ENCODE measurements at places on chromosomes 6 and 20. TPM values are rescaled to one million over a fixed set of nuclear protein-coding genes. Genes with fewer than 3 reads are reported as not detected.

The CABLES2 gene
- total RNA-seq: 7.5 TPM

DNA sequence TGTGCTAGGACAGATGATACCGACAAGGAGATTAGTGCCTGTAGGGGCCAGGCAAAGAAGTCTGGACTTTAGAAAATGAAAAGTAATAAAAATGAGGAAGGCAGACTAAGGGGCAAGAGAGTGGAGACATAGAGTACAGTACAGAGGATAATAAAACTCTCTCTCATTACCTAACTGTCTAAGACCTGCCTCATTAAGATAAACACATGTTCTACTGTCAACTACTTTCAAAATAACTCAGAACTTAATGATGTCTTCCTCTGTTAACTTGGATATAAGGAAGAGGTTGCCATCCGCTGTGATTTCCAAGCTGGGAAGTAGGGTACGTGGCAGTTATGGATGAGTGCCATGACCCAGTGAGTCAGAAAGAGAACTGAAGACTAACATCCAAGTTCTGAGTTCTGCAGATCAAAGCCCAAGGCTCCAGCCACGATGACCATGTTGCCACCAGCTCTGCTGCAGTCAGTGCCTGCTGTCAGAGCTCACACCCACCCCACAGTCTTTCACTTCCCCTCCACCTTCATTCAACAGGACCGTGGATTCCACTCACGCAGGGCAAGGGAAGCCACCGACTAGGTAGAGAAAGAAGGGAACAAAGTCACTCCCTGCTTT, 81.8 kb downstream of the KIF16B start:
- DNase-seq: no peak

- no peak for DNase-seq
Observed at GRCh38 chr6:169950558-169950957, 199.1 kb downstream of the ERMARD start.

The BPIFA1 gene
- total RNA-seq: not detected

The PXDC1 gene
- 4.4 TPM for total RNA-seq

DNA sequence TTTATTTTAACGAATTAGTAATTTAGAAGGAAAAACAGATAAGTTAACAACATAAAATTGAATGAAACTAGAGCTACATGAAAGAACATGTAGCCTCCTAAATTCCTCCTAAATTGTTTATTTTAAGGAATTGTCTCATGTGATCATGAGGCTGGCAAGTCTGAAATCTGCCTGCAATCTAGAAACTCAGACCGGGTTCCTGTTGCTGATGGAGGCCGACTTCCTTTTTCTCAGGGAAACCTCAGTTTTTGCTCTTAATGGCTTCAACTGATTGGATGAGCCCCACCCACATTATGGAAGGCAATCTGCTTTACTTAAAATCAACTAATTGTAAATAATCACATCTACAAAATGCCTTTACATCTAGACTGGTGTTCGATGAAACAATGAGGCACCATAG, 267.6 kb upstream of the PRND start:
- no peak for DNase-seq

- no peak for DNase-seq
Observed at GRCh38 chr6:21931641-21932335, 338.2 kb downstream of the SOX4 start.

GRCh38 chr6:73644941-73645591, 8.7 kb downstream of the SLC17A5 start:
- DNase-seq: no peak

GRCh38 chr6:15674690-15675386, 12.0 kb upstream of the DTNBP1 start:
- peak; percentile 25 for DNase-seq

- no peak for DNase-seq
Observed at GRCh38 chr6:101011186-101011585, 130.1 kb upstream of the ASCC3 start.

GRCh38 chr6:82331031-82331773, 32.4 kb upstream of the TPBG start:
- DNase-seq: no peak

DNA sequence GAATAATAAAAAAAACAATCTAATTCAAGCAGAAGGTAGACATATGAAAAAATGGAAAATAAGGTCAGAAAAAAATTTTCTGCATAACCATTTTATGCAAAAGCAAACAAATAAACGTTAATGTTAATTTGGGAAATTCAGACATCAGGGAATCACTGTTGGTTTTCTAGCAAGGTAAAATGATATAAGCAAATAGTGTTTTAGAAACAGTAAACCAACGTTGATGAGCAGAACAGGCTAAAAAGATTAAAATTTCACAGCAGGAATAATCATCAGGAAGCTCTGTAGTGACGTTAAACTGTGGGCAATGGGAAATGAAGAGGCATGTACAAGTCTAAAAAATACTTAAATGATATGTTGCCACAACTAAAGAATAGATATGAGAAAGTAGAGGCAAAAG, 54.5 kb upstream of the HMGCLL1 start:
- DNase-seq: no peak

The BPI gene
- not detected for total RNA-seq

- no peak for DNase-seq
Observed at GRCh38 chr6:34992376-34992775, 103.3 kb downstream of the ANKS1A start.

GRCh38 chr6:158408552-158409130, 96.4 kb downstream of the TULP4 start:
- no peak for DNase-seq

The MAN1A1 gene
- total RNA-seq: 6.9 TPM

DNA sequence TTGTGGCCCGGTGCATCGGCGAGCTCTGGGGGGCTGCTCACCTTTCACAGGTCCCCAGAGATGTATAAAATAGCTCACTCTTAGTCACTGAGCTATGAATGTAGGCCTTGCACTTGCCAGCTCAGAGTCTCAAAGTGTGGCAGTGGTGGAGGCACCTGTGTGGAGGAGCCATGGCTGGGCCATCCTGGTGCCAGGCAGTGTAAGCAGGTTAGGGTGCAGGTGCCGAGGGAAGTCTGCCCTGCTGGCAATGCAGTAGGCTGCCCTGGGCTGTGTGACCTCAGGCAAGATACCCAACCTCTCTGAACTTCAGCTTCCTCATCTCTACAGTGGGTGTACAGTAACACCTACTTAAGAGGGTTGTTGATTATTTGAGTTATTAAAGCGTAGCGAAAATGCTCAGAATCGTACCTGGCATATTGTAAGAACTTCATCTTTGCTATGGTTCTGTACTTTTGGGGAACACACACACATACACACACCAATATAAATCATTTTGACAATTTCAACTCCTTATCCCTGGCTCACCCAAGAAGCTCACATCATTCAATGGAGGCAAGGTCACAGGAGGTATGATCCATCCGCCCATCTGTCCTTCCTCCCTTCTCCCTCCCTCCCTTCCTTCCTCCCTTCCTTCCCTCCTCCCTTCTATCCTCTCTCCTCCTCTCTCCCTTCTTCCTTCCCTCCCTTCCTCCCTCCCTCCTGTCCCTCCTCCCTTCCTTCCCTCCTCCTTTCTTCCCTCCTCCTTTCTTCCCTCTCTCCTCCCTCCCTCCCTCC, 66.8 kb upstream of the STX16 start:
- DNase-seq: no peak

- DNase-seq: no peak
Observed at GRCh38 chr20:19691125-19691524, 66.9 kb upstream of the RIN2 start.

DNA sequence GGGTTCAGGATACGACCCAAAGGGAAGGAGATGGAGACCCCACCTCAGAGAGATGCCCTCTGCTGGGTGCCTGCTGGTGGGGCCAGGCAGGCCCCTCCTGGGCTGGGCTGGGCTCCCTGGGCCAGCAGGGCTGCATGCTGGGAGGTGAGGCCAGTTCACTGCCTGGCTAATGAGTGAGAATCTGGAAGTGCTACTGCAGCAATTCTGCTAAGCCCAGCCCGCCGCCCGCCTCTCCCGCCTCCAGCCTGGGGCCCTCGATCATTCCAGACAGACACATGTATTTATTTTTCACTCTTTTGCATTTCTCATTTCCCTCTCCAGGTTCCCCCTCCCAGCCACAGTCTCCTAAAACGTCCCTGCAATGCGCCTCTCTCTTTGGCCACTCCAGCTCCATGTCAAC, 79.6 kb downstream of the CDH22 start:
- no peak for DNase-seq

The SLC22A2 gene
- 0.44 TPM for total RNA-seq

The MYB gene
- 5.1 TPM for total RNA-seq

- no peak for DNase-seq
Observed at GRCh38 chr20:1368448-1369199, 24.2 kb downstream of the FKBP1A start.

GRCh38 chr6:81450180-81450579, 302.3 kb downstream of the TENT5A start:
- no peak for DNase-seq

The OTOR gene
- total RNA-seq: not detected

GRCh38 chr6:1703923-1704322, 94.2 kb downstream of the FOXC1 start:
- no peak for DNase-seq

DNA sequence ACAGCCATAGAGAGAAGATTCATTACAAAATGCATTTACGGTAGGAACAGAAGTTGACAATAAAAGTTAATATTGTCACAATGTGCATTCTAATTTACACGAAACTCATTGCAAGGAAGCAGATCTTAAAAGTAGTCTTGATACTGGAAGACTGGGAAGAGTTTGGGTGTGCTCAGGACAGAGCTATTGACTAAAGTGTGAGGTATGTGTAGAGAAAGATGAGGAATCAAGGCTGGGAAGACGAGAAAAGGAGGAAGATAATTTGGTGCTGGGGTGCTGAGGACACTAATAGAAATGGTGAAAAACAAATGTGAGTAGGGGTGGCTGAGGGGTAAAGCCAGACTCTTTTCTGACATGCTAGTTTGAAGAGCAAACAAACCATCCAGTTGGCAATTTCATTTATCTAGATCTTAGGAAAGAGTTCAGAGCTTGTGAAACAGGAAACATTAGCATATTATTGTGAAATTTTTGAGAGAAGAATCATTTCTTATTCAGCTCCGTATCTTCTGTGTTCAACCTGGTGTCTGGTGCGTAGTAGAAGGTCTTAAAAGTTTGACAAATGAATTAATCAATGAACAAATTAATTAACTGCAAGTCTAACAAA, 72.7 kb downstream of the ELOVL4 start:
- DNase-seq: no peak

DNA sequence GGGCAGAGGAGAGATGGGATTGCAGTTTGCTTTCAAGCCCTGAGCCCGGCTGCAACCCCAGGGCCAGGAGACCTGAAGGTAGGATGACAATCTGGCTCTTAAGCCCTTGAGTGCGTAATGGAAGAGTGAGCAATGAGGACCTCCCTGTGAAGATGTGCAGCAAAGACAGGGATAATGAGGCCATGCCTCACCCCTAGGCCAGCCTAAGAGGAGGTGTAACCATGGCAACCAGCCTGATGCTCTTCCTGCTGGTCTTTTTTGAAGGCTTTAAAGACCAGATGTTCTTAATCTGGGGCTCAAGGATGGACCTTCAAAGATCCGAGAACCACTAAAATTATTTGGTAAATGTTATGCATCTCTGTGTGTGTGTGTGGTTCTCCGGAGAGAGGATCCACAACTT, 8.2 kb downstream of the ARHGAP40 start:
- DNase-seq: no peak

The HLA-DQB1 gene
- total RNA-seq: 3.8 TPM

- no peak for DNase-seq
Observed at GRCh38 chr6:69422475-69422874, 374.3 kb downstream of the LMBRD1 start.

GRCh38 chr20:2315440-2315778, 19.6 kb downstream of the TGM3 start:
- DNase-seq: no peak

DNA sequence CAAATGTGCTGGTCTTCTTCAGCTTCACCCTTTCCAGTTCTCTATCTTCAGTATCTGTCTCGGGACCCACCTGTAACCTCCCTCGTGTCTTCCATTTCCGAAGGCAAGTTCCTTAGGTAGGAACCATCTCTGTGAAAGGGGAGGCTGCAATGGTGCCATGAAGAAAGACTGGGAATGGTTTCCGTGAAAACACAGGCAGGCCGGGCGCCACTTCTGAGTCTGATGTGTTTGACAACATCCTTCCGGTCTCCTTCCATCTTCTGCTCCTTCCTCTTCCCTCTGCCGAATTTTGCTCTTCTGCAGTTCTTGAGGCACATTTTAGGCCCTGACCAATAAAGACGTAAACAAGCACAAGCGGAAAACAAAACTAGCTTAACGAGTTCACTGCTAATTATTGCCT, 328.0 kb downstream of the THBS2 start:
- no peak for DNase-seq

The PTK6 gene
- total RNA-seq: 0.32 TPM

GRCh38 chr6:44606504-44606903, 219.0 kb downstream of the CDC5L start:
- no peak for DNase-seq

- DNase-seq: no peak
Observed at GRCh38 chr6:65113581-65113980, 593.4 kb downstream of the EYS start.

DNA sequence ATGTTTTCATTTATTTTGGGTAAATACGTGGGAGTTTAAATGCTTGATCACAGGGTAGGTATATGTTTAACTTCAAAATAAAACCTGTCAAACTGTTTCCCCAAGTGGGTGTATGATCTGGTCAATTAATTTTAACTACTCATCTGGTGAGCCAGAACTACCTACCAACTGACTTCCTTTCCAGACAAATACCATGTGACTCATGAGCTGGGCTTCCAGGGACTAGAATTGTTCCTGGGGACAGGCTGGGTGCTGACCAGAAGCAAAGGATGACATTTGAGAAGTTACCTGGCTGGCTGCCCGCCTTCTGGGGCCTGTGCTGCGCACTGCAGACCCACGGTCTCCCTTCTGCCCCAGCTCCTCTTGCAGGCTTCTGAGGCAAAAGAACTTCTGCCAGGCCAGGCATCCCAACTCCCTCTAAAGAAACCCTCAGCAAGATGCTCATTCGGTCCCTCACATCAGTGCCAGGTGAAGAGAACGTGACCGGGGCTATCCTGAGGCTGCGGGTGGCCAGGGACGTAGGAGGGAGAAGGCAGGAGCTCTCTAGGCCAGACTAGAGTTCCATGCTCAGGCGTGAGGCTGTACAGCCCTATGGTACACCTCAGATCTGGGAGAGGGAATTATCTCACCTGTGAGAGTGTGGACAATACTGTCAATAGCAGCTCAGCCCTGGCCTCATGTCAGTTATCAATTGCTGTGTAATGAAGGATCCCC, 103.6 kb downstream of the JPH2 start:
- DNase-seq: no peak

DNA sequence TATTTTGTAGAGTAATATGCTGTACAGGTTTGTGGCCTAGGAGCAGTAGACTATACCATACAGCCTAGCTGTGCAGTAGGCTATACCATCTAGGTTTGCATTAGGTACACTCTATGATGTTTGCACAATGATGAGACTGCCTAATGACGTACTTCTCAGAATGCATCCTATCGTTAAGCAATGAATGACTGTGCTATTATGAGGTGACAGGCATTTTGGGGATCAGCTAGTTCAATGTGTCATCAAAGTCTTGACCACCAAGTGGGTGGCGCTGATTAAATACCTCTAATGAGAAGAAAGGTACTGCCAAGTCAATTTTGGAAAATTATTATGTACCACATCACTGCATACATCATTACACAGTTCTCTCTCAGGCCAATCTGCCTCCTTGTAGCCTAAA, 190.2 kb downstream of the BACH2 start:
- DNase-seq: no peak

The CYP24A1 gene
- not detected for total RNA-seq

The SOX12 gene
- 59.1 TPM for total RNA-seq

Data from WTC11 (cell line).